CD4-positive, alpha-beta T cell treated with Interleukin-17A for 4 hours (primary cell): ENCODE measurements at places on chromosomes 1 and 21.

- no peak for DNase-seq
Observed at GRCh38 chr21:15221799-15222386, 157.1 kb upstream of the NRIP1 start.

- DNase-seq: peak; percentile 70
Observed at GRCh38 chr1:92486251-92487077, at the start of gene GFI1. TSS of gene GFI1 (minus strand) at chr1:92486925. CDS start at chr1:92483487, 3,438 bp downstream.

GRCh38 chr1:11052839-11053757, 6.1 kb upstream of the MASP2 start:
- no peak for DNase-seq

DNA sequence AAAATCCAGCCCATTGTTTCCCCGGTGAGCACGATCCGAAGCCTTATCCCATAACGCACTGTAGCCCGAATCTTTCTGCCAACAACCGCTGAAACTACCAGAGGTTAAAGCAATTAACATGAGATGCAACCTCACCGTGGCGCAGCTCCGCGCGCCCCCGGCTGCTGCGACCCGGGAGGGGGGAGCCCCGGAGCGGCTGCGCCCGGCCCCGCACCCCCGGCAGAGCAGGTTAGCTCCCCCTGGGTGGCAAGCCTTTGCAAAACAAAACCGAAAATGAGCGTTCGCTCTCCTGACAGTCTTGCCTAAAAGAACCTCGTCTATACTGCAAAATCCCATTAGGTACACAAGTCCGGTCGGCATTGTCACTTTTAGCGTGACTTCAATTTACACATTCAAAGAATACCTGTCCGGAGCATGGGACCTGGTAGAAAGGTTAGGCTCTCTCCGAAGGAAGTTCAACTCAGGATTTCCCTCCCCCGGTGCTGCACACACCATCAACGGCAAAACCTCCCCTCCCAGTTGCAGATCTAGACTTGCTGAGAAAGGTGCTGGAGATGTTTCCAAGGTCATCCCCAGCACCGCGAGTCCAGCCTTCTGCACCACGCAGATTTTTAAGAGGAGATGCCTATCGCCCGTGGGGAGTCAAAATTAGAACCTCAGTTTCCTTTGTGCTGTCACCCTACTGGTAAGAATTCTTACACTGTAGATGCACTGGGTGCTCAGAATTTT, 107.5 kb downstream of the ZNF281 start:
- DNase-seq: peak; percentile 74

DNA sequence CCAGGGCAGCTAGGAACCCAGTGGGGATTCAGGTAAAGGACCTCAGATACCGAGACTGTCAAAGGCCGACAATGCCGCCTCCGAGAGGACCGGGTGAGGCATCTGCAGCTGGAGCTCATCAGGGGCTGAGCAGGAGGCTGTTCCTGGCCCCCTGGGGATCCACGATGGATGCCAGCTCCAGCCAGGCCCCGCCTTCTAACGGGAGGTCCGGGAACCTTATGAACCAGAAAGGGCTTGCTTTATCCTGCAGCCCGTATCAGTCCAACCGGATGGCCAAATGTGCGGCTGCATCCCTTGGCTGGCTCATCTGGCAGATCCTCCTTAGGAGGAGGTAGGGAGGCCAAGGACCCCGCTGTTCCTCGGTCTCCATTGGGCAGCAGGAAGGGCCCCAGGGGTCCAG, 32.0 kb downstream of the SLC45A1 start:
- DNase-seq: no peak

- DNase-seq: no peak
Observed at GRCh38 chr1:105934806-105935205, 1121.7 kb upstream of the PRMT6 start.

- no peak for DNase-seq
Observed at GRCh38 chr21:35530766-35531165, 481.7 kb upstream of the RUNX1 start.

GRCh38 chr1:26280333-26281042, 602 bp downstream of the SH3BGRL3 start:
- DNase-seq: peak; percentile 52

GRCh38 chr1:115314092-115314491, 24.0 kb downstream of the NGF start:
- no peak for DNase-seq

GRCh38 chr1:71494163-71494562, 413.3 kb upstream of the ZRANB2 start:
- no peak for DNase-seq

DNA sequence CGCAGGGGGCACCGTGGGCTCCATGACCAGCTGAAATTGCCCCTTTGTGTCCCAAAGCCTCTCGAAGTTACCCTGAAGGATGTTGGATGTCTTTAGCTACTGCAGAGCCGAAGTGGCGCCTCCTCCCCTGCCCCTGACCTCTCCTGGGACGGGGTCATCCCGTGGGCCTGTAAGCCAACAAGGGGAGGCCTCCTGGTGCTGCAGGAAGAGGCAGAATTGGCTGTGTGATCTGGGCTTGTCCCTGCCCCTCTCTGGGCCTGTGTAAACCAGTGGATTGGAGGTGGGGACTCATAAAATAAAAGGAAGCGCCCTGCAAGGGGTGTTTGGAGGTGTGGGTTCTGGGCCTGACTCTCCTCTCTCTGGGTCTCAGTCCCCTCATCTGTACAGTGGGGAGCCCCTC, 2.1 kb upstream of the TAS1R2 start:
- no peak for DNase-seq

DNA sequence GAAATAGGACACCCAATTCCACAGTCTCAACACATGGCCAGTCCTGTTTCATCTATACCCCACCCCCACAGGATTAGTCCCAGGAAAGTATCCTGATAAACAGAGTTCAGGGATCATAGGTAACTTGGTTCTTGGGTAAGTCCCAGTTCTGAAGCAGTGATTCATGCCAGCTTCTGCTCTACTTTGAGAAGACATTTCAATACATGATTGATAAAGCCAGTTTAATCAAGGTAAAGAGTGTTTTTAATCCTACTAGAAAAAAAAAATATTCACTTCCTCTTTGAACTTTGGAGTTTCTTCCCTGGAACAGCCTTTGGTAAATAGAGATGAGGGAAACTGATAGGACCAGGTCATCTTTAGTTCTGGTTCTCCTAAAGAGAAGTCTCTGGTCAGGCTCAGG, 142.4 kb downstream of the TLR5 start:
- DNase-seq: no peak

DNA sequence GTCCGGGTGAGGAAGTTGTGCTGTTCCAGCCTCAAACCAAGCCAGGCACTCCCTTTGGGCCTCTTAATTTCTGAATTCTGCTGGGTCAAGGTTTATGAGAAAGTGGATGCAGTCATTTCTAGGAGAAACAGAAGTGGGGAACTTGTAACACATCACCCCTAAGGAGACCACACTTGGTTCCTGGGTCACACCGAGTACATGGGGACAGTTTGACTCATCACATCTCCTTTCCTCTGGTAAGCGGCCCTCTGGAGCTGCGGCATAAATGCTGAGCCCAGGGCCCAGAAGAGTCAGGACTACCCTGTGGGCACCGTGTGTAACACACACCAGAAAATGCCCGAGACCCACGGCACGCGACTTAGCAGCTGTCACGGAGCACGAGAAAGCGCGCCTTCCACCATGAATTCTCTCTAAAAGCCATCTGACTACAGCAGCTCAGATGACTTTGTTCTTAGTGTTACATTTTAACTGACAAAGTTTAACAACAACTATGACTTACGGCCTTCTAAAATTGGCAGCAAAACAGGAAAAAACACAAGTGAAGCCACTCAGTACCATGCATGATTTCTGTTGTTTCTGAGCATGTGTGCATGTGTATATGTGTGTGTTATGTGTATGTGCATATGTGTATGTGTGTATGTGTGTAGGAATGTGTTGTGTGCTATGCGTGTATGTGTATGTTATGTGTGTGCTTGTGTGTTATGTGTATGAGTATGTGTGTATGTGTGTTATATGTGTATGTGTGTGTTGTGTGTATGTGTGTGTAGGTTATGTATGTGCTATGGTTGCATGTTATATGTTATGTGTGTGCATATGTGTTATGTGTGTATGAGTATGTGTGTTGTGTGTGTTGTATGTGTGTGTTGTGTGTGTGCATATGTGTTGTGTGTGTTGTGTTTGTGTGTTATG, 50.8 kb downstream of the TOMM20 start:
- no peak for DNase-seq

- DNase-seq: no peak
Observed at GRCh38 chr1:7620196-7620595, 150.9 kb upstream of the VAMP3 start.

GRCh38 chr1:150003801-150004200, 6.7 kb downstream of the OTUD7B start:
- no peak for DNase-seq

DNA sequence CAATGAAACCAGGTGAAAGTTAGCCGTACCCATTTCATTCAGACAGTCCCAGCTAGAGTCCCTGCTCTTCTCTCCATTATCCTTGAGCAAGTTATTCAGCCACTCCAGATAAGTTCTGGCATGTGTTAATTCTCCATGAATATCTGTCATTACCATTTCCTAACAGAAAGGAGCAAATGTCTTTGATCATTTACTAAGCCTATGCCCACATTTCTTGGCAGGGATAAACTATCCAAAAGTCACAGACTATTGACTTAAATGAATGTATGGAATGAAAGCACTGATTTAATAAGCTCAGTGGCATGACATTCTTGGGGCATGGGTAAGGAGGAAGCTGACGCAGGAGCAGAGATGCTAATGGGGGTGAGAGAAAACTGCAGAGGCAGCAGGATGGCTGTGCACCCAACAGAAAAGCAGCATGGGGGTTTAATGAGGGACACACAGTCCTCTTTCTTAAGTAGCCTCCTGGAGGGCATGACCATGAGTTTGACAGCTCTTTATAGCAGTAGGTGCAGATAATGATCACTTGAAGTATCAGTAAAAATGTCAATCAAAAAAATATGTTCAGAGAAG, 17.6 kb upstream of the DHCR24 start:
- no peak for DNase-seq

DNA sequence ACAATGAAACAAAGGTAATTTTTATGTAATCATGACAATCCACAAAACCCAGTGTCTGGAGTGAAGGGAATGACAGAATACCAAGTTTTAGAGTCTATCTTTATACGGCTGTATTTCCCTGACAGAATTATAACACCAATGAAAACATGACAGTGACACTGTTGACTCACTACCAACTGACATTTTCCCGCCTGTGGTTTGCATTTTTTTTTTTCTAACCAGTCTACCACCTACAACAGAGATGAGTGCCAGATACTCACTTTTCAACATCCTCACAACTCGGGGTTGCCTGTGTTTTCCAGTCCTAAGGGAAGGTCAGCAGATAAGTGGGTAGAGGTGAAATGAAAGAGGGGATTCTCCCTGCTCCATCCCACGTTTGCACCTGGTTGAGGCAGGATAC, 118.9 kb downstream of the KCNJ6 start:
- DNase-seq: no peak

DNA sequence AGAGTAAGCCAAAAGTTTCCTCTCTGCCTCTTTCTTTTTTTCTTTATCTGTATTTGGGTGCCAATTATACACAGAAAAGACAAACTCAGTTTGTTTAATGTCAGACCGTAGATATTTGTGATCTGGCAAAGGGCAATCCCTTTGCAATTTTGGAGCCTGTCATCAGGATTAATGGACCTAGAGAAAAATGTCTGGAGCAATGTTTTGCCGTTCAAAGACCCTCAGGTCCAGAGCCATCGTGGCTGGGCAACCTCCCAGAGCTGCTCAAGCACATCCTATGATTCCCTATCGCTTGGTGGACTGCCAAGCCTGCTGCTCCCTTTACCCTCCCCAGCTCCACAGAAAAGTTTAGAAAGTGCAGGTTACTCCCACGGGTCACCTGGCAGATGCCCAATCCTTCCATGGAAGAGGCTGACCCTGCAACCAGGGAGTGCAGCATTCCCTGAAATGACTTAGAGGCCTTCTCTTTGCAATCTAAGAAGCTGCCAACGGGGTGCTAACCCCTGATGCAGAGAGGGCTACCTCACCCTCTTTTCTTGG, 112.5 kb upstream of the NGF start:
- no peak for DNase-seq

DNA sequence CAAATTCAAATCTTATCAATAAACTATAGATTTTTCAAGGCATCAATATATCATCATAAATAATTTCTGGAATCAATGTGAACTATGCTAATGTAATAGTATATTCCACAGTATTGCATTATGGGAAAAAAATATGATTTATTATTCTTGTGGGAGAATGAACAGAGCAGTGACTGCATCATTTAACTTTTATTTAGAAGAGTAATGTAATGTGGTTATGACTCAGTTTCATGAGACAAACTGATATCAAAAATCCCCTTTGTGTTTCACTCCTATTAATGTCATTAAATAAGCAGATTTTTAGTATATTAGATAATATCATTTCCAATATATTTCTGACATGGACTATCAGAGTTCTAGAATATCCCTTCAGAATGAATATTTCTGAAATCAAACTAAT, 187.6 kb downstream of the LRRC40 start:
- no peak for DNase-seq

DNA sequence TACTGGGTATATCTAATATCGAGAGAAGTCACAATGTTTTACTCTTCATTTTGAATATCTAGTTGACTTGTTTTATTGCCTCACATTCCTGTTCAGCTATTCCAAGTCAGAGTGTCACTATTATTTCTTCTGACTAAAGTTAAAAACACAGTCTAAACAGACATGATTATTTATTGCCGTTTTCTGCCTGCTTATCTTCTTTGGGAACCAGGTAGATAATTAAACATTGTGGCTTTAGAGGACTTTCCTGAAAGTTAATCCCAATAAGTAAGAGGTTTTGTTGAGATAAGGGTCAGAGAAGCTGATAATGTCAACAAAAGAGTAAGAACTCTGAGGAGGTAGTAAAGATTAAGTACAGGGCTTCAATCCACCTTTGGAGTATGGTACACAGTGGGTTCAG, 53.8 kb downstream of the PCNX2 start:
- no peak for DNase-seq
